SJSA1 (cell line): ENCODE measurements at places on chromosomes 1 and 21. TPM values are rescaled to one million over a fixed set of nuclear protein-coding genes. Genes with fewer than 3 reads are reported as not detected.

GRCh38 chr1:203702130-203702577 is 62.8 kb upstream of the LAX1 start:
- DNase-seq = peak; percentile 63
- peaks cover 94% of the 10 kb centered on the region for H3K36me3 ChIP-seq
- no peaks in the 10 kb centered on the region for H3K27me3 ChIP-seq
- H3K4me1 ChIP-seq = no peaks in the 10 kb centered on the region

The KCNE1 gene
- total RNA-seq = 0.16 and 2.2 TPM in 2 replicates

- H3K4me3 ChIP-seq = no peak overlapping the region
- no peaks in the 10 kb centered on the region for H3K4me1 ChIP-seq
- H3K36me3 ChIP-seq = no peaks in the 10 kb centered on the region
- no peak overlapping the region for H3K27ac ChIP-seq
Observed at GRCh38 chr21:16294128-16294527, 564.3 kb downstream of the USP25 start.

DNA sequence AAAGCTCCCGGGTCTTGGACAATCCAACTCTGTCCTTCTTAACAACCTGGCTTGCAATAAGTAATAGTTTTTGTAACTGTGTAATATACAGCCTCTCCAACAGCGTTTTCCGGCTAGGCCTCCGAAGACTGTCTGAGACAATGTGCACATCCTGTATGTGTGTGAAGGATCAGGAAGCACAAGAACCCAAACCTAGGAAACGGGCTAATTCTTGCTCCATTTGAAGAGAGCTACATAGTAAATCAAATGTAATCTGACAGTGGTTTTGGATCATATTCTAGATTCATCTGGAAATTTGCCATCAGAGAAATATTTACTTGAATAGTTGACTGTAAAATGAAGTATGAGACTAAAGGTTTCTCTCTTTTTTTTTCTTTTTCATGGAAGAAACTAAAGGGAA is 1.2 kb downstream of the GPR52 start:
- DNase-seq = no peak
- H3K4me1 ChIP-seq = no peaks in the 10 kb centered on the region
- no peak overlapping the region for H3K27ac ChIP-seq
- no peaks in the 10 kb centered on the region for H3K36me3 ChIP-seq
- no peak overlapping the region for H3K4me3 ChIP-seq

DNA sequence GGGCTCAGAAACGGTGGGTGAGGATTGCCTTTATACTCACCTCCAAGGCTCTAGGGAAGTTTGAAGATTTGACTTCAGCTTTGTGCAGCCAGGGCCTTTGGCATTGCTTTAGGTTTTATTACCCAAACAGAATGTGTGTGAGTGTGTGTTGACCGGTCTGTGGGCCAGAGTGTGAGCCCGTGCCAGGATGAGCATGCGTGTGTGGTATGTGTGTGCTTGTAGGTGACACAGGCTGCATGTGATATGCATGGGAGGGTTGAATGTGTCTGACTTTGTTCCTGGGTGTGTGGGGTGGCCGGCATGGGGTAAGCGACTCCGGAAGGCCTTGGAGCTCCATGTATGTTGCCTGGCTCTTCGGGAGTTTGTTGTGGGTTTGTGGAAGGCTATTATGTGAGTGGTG is 160.5 kb downstream of the FOXD2 start:
- no peaks in the 10 kb centered on the region for H3K36me3 ChIP-seq
- DNase-seq = no peak
- H3K4me1 ChIP-seq = no peaks in the 10 kb centered on the region
- H3K27me3 ChIP-seq = no peaks in the 10 kb centered on the region

The EFNA1 gene
- 0.89 and 0.91 TPM in 2 replicates for total RNA-seq

DNA sequence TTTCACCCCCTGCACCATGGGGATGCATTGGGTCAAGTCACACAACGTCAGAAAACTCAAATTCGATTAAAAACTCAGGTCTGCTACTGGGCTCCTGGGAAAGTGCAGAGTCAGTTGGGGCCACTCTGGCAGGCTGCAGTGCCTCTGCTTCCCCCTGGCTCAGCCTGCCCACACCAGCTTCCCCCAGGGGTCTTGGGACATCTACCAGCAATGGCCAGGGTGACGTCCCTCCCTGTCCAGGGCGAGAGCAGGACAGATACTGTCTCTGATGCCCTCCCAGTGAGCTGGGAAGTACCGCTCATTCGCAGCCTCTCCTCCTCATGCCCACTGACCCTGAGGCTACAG is 106.2 kb upstream of the COL6A1 start:
- H3K4me1 ChIP-seq = peaks cover 29% of the 10 kb centered on the region
- peak overlapping the region; percentile 37 for H3K27ac ChIP-seq

GRCh38 chr1:201594575-201595245 is 55.8 kb downstream of the NAV1 start:
- H3K4me3 ChIP-seq = no peak overlapping the region
- no peak for DNase-seq
- H3K27ac ChIP-seq = peak overlapping the region; percentile 67; the same call in 1 of the 2 replicates

DNA sequence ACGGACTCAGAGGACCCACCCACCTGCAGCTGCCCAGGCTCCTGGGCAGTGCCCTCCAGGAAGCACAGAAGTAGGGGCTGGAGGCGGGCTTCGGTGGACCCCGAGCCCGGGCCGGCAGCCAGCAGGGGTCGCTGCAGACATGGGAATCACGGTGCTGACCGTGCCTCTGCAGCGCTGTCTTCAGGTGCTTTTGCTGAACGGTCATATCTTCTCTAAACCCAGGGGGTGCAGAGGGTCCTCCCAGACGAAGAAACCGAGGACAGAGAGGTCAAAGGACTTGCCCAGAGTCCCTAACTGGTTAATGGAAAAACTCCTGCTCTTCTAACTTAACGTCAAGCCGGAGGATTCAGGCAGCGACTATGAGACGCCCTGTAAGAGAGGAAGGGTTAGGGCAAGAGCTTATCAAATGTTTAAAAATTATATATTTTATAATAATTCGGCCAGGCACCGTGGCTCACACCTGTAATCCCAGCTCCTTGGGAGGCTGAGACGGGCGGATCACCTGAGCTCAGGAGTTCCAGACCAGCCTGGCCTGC is 21.5 kb upstream of the LEFTY2 start:
- no peaks in the 10 kb centered on the region for H3K36me3 ChIP-seq
- H3K27ac ChIP-seq = no peak overlapping the region
- H3K27me3 ChIP-seq = no peaks in the 10 kb centered on the region
- DNase-seq = no peak
- H3K4me3 ChIP-seq = no peak overlapping the region

- peak; percentile 38 for DNase-seq
- no peak overlapping the region for H3K27ac ChIP-seq
- H3K27me3 ChIP-seq = no peaks in the 10 kb centered on the region
Observed at GRCh38 chr21:34822942-34823341, 154.1 kb downstream of the CLIC6 start.

The TIAM1 gene
- 7.8 and 8.3 TPM in 2 replicates for total RNA-seq

DNA sequence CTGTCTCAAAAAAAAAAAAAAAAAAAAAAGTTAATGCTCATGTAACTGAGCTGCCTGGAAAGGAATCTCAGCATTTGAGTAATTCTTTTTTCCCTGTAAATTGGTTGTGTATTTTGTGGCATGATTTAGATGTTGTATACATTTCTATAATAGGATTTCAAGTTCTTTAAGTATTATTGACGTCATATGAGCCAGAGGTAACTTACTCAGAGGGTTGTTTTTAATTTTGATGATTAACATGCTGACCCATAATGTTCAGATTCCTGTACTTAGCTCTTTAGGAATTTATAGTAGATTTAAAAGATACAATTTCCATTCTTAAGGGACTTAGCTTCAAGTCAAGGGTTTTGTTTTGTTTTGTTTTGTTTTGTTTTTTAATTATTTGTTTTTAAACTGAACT is 120.4 kb downstream of the CACHD1 start:
- no peaks in the 10 kb centered on the region for H3K4me1 ChIP-seq
- H3K27ac ChIP-seq = no peak overlapping the region
- H3K4me3 ChIP-seq = no peak overlapping the region
- DNase-seq = no peak
- H3K36me3 ChIP-seq = no peaks in the 10 kb centered on the region

The LRRC7 gene
- total RNA-seq = 0.29 and 0.31 TPM in 2 replicates

DNA sequence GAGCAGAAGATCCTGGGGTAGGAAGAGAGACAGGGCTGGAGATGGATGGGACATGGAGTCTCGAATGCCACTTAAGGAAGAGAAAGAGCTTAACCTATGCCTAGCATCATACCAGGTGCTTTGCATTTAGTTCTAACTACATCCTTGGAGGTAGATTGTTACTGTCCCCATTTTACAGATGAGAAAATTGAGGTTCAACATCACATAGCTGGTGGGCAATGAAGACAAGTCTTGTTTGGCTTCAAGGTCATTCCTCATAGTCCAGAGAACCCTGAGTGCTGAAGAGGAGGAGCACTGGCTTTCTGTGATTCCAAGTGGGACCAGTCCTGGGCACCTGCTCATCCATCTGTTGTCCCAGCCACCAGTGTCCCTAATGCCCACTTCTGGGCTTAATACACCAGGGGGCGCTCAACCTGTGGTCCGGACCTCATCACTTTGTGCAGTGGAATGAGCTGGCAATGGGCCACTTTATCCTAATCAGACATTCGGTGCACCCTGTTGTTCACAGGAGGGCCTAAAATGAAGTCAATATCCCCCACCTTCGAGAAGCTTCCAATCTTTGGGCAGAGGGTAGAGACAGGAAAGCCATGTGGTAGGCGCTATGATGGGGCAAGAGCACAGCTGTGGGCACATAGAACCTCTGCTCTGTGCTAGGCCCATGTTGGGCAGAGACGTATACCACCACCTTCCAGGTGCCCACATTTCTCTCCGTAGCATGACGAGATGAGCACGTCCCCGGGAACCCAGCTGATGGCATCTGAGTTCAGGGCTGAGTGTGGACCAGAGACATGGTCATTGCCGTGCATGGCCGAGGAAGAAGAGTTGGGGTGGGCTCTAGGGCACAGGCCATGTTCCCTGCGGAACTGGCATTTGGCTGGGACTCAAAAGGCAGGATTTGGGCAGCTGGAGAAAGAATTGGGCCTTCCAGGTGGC is 9.2 kb downstream of the RPS6KA1 start:
- H3K4me1 ChIP-seq = peaks cover 16% of the 10 kb centered on the region
- no peak overlapping the region for H3K27ac ChIP-seq

The ANKRD35 gene
- total RNA-seq = not detected in 2 replicates

DNA sequence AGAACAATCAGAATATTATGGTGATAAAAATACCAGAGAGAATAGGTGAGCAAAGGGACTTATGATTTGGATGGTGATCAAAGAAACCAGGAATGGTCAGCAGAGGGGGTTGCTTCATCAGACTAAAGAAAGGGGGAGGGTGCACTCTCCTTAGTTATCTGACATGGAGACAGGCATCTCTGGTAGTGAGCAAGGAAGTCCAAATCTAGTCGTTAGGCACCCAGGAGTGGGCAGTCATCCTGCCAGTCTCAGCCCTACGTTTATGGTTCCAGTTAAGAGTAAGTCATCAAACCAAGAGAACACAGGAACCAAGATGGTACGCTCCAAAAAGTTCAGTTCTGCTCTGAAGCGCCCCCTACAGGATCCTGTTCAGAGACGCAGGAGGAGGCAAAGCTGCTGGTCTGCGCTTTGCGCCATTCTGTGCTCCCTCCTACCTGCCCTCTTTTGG is 28.6 kb downstream of the EBNA1BP2 start:
- H3K4me1 ChIP-seq = peaks cover 5% of the 10 kb centered on the region
- peaks cover 32% of the 10 kb centered on the region for H3K27me3 ChIP-seq
- no peak overlapping the region for H3K27ac ChIP-seq
- no peak overlapping the region for H3K4me3 ChIP-seq
- H3K36me3 ChIP-seq = no peaks in the 10 kb centered on the region

GRCh38 chr1:38800720-38801671 is 58.6 kb downstream of the RRAGC start:
- peaks cover under 1% of the 10 kb centered on the region; the same call in 1 of the 2 replicates for H3K27me3 ChIP-seq
- DNase-seq = no peak
- H3K27ac ChIP-seq = no peak overlapping the region
- no peak overlapping the region for H3K4me3 ChIP-seq
- H3K36me3 ChIP-seq = no peaks in the 10 kb centered on the region
- H3K4me1 ChIP-seq = peaks cover 7% of the 10 kb centered on the region

DNA sequence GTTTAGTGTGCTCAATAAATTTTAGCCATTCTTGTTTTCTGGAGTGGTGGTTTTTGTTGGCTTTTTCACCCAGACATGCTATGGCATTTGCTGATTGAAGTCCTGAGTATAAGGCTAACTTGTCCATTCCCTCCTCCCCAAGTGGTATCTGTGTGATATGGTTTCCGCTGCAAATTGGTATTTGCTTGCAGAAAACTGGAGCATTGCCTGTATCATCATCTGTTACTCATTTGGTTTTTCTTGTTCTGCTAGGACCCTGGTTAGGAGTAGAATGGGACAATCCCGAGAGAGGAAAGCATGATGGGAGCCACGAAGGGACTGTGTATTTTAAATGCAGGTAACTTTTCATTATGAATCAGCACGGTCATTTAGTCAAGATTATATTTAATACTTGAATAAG is 34.0 kb downstream of the TBCE start:
- peaks cover 23% of the 10 kb centered on the region for H3K36me3 ChIP-seq
- DNase-seq = no peak
- peak overlapping the region; percentile 22 for H3K27ac ChIP-seq
- no peak overlapping the region for H3K4me3 ChIP-seq
- H3K27me3 ChIP-seq = no peaks in the 10 kb centered on the region

The CREB3L4 gene
- total RNA-seq = 3.2 and 4.0 TPM in 2 replicates

The DIRAS3 gene
- 1.1 and 3.0 TPM in 2 replicates for total RNA-seq

GRCh38 chr1:180814258-180814657 is 98.4 kb upstream of the KIAA1614 start:
- no peak overlapping the region for H3K4me3 ChIP-seq
- DNase-seq = no peak
- no peak overlapping the region for H3K27ac ChIP-seq

GRCh38 chr1:156887734-156888133 is 5.8 kb upstream of the PEAR1 start:
- H3K4me3 ChIP-seq = no peak overlapping the region
- peaks cover 4% of the 10 kb centered on the region; the same call in 1 of the 2 replicates for H3K4me1 ChIP-seq
- H3K27me3 ChIP-seq = peaks cover 6% of the 10 kb centered on the region

GRCh38 chr1:232244426-232244825 is 385.5 kb downstream of the SIPA1L2 start:
- H3K4me1 ChIP-seq = no peaks in the 10 kb centered on the region
- no peak for DNase-seq
- no peak overlapping the region for H3K4me3 ChIP-seq
- H3K36me3 ChIP-seq = no peaks in the 10 kb centered on the region

The GJB5 gene
- total RNA-seq = not detected in 2 replicates

The KRTAP7-1 gene
- total RNA-seq = not detected in 2 replicates

DNA sequence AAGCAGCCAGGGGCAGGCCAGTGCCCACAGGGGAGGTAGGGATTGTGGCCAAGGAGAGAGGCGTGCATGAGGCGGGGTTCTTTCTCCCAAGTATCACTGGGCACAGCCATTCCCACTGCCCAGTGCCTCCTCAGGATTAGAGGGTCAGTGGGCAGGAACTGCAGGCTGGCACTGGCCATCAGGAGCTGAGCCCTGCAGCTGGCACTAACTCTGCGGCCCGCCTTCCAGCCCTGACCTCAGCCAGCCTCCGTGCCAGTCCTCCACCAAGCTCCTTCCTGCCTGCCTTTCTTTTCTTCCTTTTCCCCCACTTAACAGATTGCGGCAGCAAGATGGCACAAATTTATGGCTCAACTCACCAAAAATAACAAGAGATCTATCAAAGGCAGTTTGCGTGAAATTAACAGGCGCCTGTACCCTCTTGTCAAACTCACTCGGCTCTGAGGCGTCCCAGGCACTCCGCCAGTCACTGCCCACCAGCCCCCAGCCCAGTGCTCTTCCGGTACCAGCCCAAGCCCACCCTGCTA is 11.1 kb downstream of the ADGRB2 start:
- DNase-seq = no peak
- no peaks in the 10 kb centered on the region for H3K4me1 ChIP-seq
- no peak overlapping the region for H3K4me3 ChIP-seq
- H3K36me3 ChIP-seq = peaks cover 11% of the 10 kb centered on the region
